Karpas-422 (cell line): ENCODE measurements at places on chromosomes 3 and 15. TPM values are rescaled to one million over a fixed set of nuclear protein-coding genes. Genes with fewer than 3 reads are reported as not detected.

- DNase-seq = no peak
These were observed 110.2 kb downstream of the RORA start for GRCh38 chr15:61118885-61119284.

GRCh38 chr3:197498499-197499241, 57.1 kb downstream of the BDH1 start:
- no peak for DNase-seq

- peak; percentile 58 for DNase-seq
These were observed 57.2 kb downstream of the KIF9 start for GRCh38 chr3:47225310-47225906.

KLF15 gene
- not detected in 2 replicates for total RNA-seq

DNA sequence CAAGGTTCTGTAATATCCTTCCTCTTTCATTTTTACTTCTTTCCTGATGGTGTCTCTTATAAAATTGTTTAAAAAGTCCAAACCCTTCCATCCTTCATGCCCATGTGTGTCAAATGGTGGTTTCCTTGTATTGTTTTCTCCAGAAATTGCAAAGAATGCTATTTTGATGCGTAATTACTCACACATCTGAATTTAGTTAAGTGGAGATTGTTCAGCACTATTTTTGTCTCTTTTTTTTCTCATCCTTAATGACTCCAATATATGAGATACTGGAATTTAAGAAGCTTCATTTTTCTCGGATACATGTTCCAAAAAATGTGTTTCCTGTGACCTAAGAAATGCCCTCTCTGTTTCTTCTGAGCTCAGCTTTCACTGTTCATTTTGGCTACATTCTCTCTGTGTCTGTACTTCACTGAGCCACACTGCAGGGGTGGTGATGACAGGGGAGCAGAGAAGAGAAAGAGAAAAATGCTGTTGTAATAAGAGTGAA, 799.8 kb downstream of the DIPK2A start:
- no peak for DNase-seq

GRCh38 chr3:42719002-42719401, 16.4 kb upstream of the HHATL start:
- DNase-seq = no peak

MYRIP gene
- 19.0 and 36.1 TPM in 2 replicates for total RNA-seq

- DNase-seq = peak; percentile 52
These were observed 44.8 kb upstream of the RPL32 start for GRCh38 chr3:12886106-12886679.

DNA sequence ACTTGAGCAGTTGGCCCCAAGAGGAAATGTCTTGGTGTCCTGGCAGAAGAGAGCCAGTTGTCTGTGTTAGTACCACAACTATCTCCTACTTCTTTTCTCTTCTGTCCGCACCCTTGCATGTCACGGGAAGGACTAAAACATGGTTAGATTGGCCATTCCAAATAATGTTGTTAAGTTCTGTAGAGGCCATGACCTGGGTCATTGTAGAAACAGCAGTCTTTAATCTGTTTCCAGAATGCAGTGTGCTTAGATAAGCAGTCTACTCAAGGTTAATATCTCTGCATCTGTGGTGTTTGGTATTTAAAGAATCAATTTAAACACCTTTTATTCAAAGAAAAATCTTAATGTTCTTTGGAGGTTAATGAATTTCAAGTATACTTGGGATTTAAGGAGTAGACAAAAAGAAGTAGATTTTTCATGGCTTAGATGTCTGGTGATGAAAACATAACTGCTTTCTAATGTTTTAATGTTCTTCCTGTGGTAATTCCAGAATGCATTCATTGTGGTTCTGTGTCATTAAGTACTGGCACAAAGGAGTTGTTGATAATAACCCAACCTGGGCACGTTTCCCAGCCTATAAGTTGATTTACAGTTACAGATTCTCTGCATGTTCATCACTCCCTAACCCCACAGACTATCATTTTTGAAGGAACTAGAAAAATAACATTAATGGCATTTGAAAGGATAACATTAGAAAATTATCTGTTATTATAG, 58.9 kb downstream of the TMEM108 start:
- no peak for DNase-seq

GADL1 gene
- not detected in 2 replicates for total RNA-seq

GRCh38 chr3:165797551-165797950, 39.7 kb downstream of the BCHE start:
- DNase-seq = no peak

ACTC1 gene
- total RNA-seq = not detected in 2 replicates

IGSF11 gene
- total RNA-seq = not detected in 2 replicates

- DNase-seq = no peak
These were observed 6.0 kb downstream of the SSR3 start for GRCh38 chr3:156548902-156549301.

DNA sequence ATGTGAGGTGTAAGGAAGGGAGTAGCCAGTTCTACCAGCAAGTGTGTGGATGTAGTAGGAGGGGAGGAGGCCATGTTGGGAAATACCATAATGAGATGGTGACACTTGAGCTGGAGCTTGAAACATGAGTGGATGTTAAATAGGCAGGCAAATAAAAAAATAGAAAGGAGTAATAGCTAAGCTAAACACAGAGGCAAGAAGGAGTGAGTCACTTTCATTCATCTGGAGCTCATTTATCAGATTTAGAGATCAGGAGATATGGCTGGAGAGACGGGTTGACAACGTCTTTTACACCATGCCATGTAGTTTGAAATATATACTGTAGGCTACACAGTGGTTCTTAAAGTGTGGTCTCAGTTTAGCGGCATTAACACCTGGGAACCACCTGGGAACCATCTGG, 390.5 kb downstream of the DIPK2A start:
- DNase-seq = no peak

- no peak for DNase-seq
These were observed 4.1 kb downstream of the GAP43 start for GRCh38 chr3:115627180-115628074.

PLAAT1 gene
- not detected in 2 replicates for total RNA-seq

UBAP1L gene
- 6.5 and 6.8 TPM in 2 replicates for total RNA-seq

- DNase-seq = no peak
These were observed 392.4 kb downstream of the EDEM1 start for GRCh38 chr3:5579946-5580345.

GRCh38 chr3:112391648-112392047, 58.7 kb downstream of the CD200 start:
- DNase-seq = no peak

DUOXA1 gene
- total RNA-seq = not detected in 2 replicates

- DNase-seq = no peak
These were observed 90.8 kb upstream of the C3orf80 start for GRCh38 chr3:160134454-160134853.

GRCh38 chr3:15538345-15538744, 16.8 kb upstream of the COLQ start:
- no peak for DNase-seq

DNA sequence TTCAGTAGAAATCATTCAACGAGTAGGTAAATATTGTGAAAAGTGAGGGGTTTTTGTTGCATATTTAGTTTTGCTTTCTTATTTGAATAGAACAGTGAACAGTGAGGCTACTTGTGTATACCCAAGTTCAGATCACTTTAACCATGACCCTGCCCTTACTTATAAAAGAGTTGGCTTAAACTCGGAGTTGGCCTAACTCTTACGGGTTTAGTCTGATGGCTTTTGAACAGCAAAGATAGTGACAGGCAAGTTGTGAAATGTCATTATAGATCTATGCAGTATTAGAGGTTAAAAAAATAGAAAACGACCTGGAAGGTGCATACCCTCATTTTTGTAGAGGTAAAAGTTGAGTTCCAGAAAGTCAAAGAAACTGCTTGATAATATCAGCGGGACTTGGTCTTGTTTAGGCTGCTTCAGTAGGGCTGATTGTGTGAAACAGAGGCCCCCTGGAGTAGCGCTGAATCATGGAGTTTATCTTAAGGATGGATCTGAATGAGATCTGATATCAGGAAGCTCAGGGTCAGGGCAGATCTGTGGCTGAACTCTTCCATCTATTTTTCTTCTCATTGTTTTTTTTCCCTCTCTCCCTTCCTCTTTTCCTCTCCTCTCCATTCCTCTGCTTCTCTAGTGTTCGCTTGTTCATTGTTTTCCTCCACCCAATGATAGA, 359.8 kb downstream of the LPP start:
- DNase-seq = no peak

DNA sequence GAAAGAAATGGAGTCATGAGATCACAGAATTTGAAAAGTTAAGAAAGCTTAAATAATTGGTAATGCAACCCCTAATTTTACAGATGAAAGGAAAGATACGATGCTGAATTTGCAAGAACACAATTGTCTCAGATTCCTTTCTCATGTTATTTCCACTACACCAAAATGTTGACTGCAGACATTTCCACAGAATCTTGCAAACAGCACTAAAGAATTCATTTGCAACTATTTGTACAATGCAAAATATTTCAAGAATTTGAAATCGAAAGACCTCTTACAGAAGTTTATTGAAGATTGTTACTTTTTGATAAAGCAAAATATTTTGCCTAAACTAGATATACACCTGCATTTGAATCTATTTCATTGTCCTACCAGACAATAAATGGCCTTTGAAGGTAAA, 194.1 kb upstream of the KCNMB2 start:
- no peak for DNase-seq

DNA sequence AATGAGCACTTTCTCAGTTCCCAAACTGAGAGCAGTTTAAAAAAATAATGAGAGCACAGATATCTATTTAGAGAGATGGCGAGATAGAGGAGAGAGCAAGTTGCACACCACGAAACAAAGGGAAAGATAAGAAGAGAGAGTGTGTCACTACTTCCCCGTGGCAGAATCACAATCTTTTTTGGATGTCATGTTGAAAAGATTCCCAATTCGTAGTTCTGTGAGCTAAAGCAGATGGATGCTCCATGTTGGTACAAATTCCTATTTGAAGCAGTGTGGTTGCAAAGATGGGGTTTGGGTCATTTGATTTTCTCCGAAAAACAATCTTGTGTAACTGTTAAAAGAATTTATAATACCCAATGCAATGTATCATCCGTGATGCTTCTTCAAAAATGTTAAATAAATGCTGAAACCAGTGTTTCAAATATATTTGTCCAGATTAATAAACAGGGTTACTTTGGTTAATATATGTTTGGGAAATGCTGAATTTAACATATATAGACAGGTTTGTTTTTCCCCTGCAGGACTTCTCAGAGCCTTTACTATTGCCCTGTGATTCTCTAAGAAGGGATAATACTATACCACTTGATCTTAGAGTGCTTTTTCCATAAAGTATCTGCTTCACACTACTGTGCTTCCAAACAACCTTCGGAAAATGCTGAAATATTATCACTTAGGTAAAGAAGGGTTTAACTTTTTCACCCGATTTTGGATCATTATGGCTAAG, 128.5 kb downstream of the MDFIC2 start:
- DNase-seq = no peak
